ENCODE measurements at places on chromosomes 6 and 20.

DNA sequence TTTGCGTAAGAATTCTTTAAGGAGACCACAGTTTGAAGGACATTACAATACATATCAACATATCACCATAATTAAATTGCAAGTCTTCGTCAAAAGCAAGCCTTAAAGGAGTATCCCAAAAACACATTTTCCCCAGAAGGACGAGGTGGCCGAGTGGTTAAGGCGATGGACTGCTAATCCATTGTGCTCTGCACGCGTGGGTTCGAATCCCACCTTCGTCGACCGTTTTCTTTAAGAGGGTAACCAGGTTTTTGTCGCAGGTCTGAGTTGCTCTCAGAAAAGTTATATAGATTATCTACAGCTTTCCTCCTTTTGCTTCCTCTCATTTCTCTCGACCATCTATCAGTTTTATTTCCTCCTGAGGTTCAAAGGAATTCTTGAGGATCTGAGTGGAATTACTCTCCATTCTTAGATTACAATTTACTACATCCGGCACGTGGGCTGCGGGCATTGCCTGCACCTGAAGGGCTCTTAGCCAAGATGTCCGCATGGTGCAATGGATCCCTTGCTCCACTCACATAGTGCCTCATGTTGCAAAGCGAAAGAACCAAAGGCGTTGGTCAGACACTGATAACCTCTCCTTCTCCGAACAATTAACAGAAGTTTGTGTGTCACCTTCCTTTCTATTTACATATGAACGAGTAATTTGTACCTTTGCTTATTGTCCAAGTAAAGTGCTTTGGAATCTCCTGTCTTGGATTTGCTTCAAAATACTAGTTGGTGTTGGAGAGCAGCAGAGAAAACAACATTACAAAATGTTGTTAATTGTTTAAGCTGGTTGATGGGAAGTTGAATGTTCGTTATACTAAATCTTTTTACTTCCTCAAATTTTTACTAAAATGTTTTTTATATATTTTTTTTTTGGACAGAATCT, 14.0 kb downstream of the POM121L2 start:
- DNase-seq = no peak

DNA sequence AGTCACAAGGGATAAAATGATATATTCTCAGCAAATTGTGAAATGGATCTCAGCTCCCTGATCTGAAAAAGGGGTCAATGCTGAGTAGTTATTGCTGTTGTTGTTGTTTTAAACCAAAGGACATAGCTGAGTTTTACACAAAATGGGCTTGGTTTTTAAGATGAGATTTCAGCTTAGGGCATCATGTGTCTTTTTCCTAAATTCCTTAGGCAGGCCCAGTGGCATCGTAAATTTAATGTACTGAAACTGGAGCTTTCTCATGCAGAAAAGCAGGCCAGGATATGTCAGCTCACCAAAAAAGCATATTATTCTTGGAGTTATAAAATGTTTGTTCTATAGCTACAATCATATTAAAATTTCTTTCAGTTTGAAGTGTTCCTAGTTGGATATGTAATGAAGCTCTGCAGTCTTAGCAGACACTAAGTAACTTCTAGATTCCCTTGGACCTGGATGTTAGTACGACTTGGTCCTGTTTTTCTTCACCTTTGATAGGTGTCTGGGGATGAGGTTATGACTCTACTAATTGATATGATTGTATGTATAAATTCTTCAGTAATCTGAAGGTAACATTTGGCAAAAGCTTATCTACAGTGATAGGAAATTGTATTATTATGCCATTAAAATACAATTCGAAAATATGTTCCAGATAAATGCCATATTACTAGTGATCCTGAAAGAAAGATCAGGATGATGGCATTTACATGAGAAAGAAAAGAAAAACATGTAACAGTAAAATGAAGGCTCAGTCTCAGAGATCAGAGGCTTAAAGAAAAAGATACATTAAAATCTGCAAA, 663.3 kb downstream of the RFPL4B start:
- DNase-seq = no peak

- DNase-seq = no peak
Measured at GRCh38 chr6:39140556-39141167, 25.7 kb upstream of the SAYSD1 start.

DNA sequence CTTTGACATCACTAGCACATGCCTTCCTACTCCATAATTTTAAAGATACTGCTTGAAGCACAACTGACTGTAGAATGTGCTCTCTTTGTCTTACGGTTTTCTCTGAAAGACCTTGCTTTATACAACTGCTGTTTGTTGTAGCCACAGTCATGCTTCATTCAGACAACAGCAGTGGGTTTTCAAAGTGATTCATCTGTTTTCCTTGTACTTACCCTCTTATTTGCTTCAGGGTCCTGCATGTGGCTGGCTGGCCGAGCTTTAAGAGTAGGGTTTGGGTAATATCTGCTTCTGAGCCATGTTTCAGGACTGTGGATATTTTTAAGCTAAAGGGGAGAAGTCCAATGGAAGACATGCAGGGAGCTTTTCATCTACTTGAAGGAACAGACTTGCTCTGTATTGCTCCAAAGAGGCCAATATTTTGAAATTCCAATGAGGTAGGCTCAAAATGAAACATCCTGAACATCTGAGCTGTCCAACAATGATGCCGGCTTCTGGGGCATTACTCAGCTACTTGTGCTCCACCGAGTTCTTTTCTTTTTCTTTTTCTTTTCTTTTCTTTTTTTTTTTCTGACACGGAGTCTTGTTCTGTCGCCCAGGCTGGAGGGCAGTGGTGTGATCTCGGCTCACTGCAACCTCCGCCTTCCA, 160.2 kb upstream of the SGK1 start:
- DNase-seq = no peak

- no peak for DNase-seq
Measured at GRCh38 chr20:3798908-3799248, 2.8 kb downstream of the CDC25B start.
